ENCODE measurements at places on chromosomes 1 and 21.

- peak; percentile 75 for DNase-seq
Measured at GRCh38 chr21:32257962-32258785, 20.7 kb downstream of the MIS18A start.

DNA sequence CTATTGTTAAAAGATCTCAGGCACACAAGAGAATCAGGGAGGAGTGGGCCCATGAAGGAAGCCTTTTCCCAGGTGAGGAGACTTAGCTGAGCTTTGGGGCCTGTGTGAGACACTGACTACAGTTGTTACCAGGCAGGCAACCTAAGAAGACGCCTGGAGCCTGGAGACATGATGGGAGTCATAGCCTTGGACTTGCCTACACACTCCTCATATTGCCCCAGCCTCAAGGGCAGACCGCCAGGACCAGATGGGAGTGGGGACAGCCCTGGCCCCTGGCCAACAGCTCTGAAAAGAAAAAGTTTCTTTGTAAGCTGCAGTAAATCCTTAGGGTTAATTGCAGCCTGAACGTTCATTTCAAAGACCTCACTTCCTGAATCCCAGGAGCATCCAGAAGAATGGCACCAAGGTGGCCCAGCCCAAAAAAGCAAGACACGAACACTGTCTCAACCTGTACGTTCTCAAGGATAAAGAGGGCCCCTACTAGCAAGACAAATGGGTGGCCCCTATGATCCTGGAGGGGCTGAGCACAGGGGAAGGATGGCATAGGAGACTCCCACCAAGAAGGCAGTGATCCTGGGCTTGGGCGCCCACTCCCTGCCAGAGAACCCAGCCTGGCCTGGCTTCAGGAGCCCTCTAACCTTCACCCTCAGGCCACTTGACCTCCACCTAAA lies 33.2 kb upstream of the BTG2 start:
- DNase-seq = no peak

DNA sequence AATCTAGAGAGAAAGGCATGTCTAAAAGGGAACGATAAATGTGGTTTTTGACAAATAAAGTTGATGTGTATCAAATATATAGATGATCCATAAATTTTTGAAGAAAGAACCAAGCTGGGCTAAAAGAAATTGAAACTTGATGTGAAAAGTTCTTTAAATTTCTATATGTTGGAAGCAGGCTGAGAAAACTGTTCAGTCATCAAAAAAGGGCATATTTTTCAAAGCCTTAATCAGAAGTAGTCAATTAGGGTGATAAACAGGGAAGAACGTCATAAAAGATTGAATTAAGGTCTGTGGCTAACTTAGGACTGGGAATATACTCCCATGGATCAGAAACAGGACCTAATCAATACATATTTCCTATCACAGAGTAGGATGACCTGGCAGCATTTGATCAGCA lies 211.4 kb upstream of the ZRANB2 start:
- no peak for DNase-seq

DNA sequence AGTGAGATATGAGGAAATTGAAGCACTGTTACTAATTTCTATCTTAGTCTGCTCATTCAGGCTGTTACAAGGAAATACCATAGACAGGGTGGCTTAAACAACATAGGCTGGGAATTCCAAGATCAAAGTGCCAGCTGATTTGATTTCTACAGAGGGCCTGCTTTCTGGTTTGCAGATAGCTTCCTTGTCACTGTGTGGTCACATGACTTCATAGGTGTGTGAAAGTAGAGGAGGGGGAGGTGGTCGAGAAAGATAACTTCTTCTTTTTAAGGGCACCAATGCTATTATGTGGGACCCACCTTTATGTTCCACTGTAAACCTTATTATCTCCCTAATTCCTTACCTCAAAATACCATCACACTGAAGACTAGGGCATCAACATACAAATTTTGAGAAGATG lies 6.4 kb upstream of the BRINP3 start:
- no peak for DNase-seq

GRCh38 chr1:87208931-87209330 lies 119.7 kb upstream of the LMO4 start:
- DNase-seq = no peak

DNA sequence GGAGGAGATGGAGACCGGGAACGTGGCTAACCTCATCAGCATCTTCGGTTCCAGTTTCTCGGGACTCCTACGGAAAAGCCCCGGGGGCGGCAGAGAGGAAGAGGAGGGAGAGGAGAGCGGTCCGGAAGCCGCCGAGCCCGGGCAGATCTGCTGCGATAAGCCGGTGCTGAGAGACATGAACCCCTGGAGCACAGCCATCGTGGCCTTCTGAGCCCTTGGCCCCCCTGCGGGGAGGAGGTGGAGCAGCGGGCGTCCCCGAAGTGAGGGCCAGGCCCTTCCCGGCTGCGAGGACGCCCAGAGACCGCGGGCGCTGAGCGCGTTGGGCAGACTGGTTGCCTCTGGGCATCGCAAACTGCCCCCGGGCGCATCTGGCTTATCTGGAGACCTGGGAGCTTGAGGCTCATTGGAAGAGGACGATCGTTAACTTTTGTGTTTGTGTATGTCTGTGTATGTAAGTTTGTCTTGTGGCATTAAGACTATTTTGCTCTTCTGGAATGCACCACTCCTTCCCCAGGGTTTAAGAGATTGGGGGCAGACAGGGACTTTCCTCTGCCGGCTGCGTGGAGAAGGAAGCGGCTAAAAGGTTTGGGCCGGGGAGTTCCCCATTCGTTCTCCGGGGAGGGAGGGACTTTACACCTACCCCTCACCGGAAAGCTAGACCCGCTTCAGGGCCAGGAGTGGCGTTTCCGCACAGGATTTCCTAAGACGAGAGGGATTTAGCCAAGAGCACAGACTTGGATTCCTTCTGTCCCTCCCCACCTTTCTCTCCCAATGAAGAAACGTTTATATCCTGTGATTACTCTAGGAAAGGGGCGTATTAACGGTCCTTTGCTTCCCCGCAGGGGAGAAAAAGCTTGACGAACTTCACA lies 1.4 kb downstream of the IER5 start:
- no peak for DNase-seq

DNA sequence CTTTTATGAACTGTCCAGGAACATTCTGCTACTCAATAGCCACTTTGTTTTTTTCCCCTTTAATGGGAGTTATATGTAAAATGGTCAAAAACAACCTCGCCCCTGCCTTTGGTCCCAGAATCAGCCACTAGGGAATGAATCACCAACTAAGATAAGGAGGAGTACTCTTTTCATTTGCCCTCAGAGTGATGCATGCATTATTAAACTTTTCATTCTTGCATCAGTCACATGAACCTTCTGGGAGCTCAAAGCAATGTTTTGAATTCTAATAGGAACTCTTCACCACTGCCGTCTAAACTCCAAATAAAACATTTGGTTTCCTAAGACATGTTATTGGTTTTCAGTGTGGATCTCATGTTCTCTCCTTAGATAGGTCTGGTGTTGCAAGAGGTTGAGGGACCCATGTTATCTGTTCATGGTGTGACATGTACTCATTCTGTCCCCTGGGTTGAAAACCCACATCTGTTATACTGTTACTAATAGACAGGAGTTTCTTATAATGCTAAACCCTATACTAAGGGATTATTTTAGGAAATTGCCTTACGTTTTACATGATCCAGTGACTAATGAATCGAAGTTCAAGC lies 17.8 kb upstream of the HSD17B7 start:
- no peak for DNase-seq

GRCh38 chr1:22975694-22976093 lies 3.0 kb upstream of the LACTBL1 start:
- peak; percentile 58 for DNase-seq

- no peak for DNase-seq
Measured at GRCh38 chr1:152067150-152067549, 21.7 kb downstream of the TCHHL1 start.

DNA sequence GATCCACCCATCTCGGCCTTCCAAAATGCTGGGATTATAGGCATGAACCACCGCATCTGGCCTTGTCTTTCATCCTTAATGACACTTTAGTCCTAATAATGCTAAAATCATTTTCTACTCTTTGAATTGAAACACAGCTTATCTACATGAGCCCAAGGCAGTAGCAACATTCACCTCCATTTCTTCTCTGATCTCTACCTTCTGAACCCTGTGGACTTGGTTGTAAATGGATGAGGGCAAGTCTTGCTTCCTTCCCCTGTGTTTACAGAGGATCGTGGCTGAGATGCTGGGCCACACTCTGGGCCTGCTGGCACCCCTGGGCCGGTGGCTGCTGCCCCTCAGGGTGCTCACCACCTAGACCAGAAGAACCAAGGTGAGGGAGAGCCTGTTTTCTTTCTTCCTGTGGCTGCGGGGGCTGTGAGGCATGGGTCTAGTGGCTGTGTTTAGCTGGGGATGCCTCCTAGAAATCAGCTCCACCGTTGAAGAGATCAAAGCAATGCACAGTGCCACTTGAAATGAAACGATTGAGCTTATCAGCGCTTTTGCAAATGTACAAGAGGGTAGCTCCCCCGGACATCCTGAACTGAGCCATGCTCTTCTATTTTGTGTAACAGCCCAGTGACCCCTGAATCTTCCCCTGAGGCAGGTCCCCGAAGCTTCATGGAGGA lies 32.2 kb upstream of the LGALS8 start:
- no peak for DNase-seq

Data from kidney capillary endothelial cell (primary cell).